ENCODE measurements at places on chromosomes 1 and 21.

DNA sequence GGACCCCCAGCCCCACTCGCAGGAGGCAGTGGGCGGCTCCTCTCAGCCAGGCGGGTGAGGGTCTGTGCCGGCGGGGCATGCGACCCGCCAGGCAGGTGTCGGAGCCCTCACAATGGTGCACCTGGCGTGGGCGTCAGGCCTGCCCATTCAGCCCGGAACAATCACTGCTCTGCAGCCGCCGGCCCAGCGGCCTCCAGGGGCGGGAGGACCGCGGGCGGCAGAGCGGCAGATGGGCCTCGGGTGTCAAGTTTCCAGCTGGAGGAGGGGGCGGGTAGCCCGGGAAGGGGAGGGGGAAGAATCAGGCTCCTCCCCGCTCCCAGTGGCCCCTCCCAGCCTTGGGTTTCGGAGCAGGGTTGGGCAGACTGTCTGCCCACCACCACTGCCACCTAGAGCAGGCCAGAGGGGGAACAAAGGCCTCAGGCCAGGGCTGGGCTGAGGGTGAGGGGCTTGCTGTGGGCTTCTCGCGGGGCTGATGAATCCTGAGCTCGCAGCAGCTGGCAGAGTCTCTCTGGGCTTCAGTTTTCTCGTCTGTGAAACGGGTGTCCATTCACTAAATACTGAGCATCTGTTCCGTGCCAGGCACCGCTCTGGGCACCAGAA, 39.5 kb upstream of the CASZ1 start:
- DNase-seq, result no peak

DNA sequence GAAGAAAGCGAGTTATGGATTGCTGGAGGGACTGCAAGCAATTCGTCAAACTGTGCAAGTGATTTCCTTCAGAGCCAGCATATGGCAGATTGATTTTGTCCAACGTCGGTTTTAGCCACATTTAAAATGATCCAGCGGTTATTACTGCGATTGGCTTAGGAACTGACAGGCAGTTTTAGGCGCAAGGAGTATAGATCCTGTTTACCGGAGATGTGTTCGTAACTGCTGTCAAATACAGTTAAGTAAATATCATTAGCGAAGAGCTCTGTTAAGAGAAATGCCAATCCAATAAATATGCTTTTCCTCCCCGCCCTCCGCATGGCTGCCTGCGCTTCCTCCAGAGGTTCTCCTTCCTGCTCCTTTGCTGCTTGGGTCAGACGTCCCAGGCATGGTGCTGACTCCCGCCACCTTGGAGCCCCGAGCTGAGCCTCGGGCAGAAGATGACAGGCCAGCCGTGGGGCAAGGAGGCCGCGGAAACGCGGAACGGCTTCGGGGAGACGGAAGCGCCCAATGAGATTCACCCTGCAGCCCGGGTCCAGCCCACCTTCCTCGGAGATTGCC, 9.4 kb upstream of the BARHL2 start:
- DNase-seq, result no peak

GRCh38 chr1:114345930-114346479, 165.0 kb downstream of the TRIM33 start:
- DNase-seq, result no peak

DNA sequence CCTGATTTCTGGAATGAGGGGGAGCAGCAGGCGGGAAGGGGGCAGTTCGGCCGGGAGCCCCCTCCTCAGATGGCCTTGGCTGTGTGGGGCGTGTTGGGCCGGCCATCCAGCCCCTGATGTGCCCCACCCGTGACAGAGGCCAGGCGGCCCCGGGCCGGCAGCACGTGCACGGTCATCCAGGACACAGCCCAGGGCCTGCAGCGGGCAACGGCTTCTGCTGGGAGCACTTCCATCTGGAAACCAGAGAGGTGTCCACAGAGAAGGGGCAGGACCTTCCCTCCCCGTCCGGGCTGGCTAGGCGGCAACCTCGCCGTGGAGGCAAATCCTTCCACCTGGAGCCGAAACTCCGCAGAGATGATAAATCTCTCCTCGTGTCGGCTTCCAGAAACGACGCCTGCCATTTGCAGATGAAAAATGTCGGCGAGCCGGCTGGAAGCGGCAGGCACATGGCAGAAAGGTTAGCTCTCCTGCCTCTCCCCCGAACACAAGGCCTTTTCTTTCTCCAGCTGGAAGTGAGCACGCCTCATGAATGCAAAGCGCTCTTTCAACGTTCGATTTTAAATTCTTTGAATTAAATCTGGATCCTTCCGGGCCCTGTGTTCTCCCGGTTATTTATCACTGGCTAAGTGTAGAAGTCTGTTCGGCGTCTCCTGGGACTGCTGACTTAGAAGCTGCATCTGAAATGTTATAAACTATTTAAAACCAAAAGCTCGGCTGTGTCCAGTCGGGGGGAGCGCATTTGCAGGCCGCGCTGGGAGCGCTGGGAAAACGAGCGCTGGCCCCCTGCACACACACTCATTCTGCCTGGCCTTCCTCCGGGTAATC, 9.4 kb upstream of the ACTRT2 start:
- no peak for DNase-seq

DNA sequence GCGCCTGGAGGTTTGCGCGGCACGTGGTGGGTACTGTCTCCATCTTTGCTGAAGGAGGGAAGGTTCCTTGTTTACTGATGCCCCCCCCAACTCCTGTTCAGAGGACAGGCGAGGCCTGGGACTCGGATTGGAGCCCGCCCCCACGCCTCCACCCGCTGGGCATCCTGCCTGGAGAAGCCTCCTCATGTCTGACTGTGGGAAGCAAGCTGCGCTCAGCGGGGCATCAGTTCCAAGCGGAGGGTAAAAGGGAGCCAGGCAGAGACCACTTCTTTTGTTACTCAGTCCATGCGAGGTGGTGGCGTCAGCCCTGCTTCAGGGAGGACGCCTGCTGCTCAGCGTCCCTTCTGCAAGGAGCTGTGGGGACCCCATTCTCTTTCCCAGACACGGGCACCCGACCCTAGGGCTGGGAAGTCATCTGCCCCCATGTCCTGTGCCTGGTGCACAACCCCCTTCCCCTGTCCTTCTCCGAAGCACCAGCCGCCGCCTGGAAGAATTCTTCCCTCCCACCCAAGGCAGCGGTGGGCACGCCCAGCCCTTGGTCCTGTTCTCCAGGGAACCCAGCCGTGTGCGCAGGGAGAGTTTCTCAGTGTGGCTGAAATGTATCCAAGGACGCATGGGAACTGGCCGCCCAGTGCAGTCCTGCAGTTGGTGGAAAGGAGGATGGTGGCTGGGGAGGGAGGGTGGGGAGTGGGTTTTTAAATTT, 414.0 kb downstream of the CAMTA1 start:
- DNase-seq, result no peak

GRCh38 chr1:175820456-175821025, 77.1 kb upstream of the TNR start:
- no peak for DNase-seq

GRCh38 chr1:54581621-54582035, 33.6 kb downstream of the ACOT11 start:
- no peak for DNase-seq

DNA sequence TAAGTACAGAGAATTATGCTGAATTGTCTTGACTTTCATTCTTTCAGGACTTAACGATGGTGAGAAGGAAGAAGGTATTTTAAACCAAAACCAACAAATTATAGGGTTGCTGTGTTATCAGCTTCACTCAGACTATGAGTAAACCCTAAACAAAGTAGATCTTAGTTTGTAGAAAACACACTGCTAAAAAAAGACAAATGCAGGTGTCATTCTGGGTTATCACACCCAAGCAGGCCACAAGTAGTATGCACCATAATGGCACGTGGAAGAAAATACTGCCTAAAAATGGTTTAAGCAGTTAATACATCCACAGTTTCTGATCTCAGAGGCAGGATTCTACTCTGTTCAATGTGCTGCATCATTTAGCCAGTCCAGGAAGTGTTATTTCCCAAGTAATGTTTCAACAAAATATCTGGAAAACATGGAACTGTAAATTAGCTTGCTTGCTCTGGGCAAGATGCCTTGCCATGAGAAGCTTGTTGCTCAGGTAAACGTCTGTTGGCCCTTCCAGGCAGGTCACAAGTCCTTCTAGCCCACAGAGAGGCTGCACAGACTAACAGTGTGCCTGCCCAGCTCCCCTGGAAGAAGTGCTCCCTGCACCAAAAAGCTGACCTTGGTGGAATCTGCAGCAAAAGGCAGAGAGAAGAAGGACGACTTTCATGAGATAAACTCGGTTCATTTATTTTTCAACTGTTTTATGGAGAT, 4.1 kb downstream of the DIPK1A start:
- no peak for DNase-seq

GRCh38 chr1:213244664-213245091, 193.6 kb downstream of the RPS6KC1 start:
- no peak for DNase-seq

GRCh38 chr1:198253259-198253658, 96.5 kb downstream of the NEK7 start:
- no peak for DNase-seq

GRCh38 chr1:59144959-59145358, 151.9 kb upstream of the FGGY start:
- DNase-seq, result no peak

DNA sequence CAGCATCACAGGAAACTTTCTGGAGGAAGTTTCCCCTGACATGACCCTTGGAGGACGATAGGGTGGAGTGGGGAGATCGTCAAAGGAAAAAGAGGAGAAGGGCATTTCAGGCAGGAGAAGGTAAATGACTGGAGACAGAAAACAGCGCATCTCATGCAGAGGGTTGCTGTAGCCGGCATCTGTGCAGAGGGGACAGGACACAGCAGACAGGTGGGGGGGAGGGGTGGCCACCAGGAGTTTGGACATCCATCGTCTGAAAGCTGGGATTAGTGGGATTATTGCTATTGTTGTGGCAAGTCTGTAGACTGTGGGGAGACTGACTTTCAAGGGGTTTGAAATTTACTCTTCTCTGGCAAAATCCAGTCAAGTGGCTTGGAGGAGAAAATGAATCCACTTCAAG, 463.9 kb downstream of the OMA1 start:
- no peak for DNase-seq

- DNase-seq, result no peak
Observed at GRCh38 chr21:35611708-35612132, 448.6 kb downstream of the SETD4 start.

DNA sequence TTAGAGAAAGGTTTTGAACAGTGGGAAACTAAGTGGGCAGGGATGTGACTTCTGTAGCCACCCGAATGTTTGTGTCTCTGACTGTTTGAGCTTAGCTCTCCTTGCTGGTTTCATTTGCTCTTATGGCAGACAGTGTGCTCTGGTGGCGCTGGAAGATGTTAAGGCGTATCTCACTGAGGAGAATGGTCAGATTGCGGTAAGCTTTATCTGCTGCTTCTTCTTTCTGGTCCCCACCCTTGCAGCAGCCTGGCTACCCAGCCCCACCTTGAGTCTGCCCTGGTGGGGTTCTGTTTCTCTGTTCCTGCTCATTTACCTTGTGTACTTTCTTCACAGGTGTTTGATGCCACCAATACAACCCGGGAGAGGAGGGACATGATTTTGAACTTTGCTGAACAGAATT, 9.9 kb downstream of the PFKFB2 start:
- DNase-seq, result no peak

- DNase-seq, result no peak
Observed at GRCh38 chr1:41745022-41745421, 173.7 kb downstream of the HIVEP3 start.

- DNase-seq, result no peak
Observed at GRCh38 chr1:220565670-220566069, 37.7 kb downstream of the MARK1 start.

DNA sequence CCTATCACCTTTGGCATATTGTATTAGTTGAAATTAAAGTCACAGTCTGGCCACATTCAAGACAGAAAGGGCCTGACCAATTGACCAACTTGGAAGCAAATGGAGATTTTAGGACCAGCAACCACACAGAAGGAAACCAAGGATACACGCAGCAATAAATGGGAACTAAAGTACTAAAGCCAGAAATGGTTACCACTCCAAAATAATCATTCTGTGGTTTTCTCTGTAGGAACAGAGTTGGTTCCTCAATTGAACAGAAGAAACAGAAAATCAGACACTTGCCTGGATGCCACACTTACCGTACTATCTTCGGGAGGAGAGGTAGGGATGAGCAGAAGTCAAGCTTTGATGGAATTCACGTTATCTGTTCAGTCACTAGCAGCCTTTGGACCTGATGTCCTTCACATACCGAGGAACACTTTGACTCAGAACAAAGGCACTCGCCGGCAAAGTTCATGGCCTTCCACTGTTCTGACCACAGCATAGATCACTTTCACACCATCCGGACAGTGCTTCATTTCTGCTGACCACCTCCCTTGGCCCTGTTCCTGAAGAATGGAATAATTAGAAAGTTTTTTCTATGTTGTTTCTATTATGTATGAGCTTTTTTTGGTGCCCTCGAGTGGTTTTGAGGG, 96.9 kb downstream of the LPAR3 start:
- DNase-seq, result no peak

- no peak for DNase-seq
Observed at GRCh38 chr1:67710417-67710816, 25.4 kb downstream of the GADD45A start.

DNA sequence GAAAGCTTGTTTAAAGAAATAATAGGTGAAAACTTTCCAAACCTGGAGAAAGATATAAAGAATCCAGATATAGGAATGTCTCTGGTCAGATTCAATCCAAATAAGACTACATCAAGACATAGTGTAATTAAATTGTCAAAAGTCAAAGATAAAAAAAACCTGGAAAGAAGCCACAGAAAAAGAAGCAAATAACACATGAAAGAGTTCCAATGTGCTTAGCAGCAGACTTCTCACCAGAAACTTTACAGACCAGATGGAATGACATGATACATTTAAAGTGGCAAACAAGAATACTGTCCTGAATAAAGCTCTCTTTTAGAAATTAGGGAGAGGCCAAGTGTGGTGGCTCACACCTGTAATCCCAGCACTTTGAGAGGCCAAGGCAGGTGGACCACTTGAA, 1039.9 kb downstream of the KCNT2 start:
- DNase-seq, result no peak

DNA sequence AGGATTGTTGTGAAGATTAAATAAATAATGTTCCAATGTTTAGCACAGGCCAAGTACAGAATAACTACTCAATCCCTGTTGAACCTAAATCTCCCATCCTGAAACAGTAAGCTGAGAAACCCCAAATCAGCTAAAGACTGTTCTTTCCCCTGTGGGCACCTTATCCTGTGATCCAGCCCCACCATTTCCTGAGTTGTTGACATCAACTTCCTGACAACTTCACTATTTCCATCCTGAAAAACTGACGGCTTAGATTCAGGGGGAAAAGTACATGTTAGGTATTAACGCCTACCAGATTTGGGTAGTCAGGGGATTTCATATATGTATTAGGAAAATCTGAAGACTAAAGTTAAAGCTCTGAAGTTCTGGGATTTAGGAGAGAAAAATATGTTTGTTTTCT, 51.7 kb upstream of the PALMD start:
- no peak for DNase-seq

DNA sequence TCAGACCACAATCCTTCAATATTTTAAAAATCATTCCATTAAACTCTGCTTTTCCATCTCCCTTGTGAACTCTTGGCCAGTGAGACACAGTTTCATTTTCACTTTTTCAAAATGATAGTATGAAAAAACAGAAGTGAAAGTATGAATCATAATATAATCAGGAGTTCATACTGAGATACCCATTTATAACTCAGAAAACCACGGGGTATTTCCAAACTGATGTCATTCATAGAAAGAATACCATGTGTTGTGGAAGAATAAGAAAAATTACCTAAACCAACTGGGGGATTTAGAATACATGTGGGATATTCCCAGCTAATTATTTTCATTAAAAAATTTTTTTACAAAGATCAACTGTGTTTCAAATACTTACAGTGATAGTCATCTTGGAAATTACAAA, 149.9 kb downstream of the MRPL39 start:
- DNase-seq, result no peak

- DNase-seq, result no peak
Observed at GRCh38 chr1:111151838-111152237, 11.8 kb downstream of the CEPT1 start.

Data from activated CD4-positive, alpha-beta T cell treated with anti-CD3 and anti-CD28 coated beads for 1 hour (primary cell).